A549 treated with ZK216348 at 1 μM for 4 hours (cell line): ENCODE measurements at places on chromosomes 7 and 10. TPM values are rescaled to one million over a fixed set of nuclear protein-coding genes. Genes with fewer than 3 reads are reported as not detected.

ARMH3 gene
- 8.3 to 13.7 TPM (median 11.9 TPM) in 5 replicates for total RNA-seq

TMEM139 gene
- 0.48 to 1.5 TPM (median 1.0 TPM) in 5 replicates for total RNA-seq

CDC14C gene
- total RNA-seq: not detected in 5 replicates

HMX3 gene
- 0.14 TPM in 1 of 5 replicates, not detected in the others for total RNA-seq

HIPK2 gene
- total RNA-seq: 21.0 to 45.2 TPM (median 32.1 TPM) in 5 replicates

GBX1 gene
- 0.23 TPM in 1 of 5 replicates, not detected in the others for total RNA-seq

FEZF1 gene
- total RNA-seq: not detected in 5 replicates

TMEM270 gene
- total RNA-seq: 0.23 to 0.40 TPM in 2 of 5 replicates, not detected in the others

LIPJ gene
- not detected in 5 replicates for total RNA-seq

KCNH2 gene
- 0.71 to 1.2 TPM (median 0.98 TPM) in 5 replicates for total RNA-seq

PGAM2 gene
- total RNA-seq: not detected in 5 replicates

CRPPA gene
- total RNA-seq: 0.25 to 0.98 TPM (median 0.62 TPM) in 5 replicates

AKR1C8 gene
- total RNA-seq: 0.29 TPM in 1 of 5 replicates, not detected in the others
